ENCODE measurements at places on chromosomes 2 and 18.

DNA sequence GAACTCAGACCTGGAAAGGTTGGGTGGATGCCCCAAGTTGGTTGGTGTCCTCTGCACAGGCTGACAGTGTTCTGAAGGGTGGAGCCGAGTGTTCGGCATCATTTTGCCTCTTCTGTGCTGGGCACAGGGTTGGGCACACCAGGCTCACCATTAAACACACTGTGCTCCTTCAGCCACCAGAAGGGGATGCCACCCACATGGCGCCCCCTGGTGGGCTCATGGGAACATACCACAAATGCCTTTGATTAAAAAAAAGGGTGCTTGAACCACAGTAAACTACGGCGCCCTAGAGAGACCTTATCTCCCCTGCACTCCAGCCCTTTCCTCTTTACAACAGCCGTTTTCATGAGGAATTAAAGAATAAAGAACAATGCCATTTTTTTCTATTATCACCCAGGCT is 89.4 kb downstream of the CELF4 start:
- DNase-seq: peak; percentile 22

- no peak for DNase-seq
Measured at GRCh38 chr18:24731981-24732380, 271.5 kb downstream of the HRH4 start.

- DNase-seq: peak; percentile 70
Measured at GRCh38 chr18:11733031-11733430, 44.0 kb downstream of the GNAL start.

DNA sequence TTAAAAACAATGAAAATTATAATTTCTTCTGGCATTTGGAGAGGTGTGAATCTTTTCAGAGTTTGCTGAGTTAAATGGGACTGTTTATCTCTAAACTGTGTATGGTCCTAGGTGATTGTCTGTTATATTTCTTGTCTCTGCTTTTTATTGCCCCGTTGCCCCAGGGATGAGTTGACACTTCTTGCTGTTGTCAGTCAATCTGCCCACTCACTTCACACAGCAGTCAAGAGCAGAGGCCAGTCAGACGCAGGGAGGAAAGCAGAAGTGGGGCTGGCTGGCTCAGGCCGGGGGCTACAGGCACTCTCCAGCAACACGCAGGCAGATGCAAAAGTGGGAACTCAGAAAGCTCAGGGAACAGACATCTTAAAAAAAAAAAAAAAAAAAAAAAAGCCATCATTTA is 365.2 kb downstream of the CLIP4 start:
- DNase-seq: no peak

Data from activated T-cell treated with anti-CD3 and anti-CD28 coated beads, Interleukin-2, amount 50 U/mL, for 72 hours (primary cell).